GM12865 (cell line): ENCODE measurements at places on chromosomes 7 and 10.

DNA sequence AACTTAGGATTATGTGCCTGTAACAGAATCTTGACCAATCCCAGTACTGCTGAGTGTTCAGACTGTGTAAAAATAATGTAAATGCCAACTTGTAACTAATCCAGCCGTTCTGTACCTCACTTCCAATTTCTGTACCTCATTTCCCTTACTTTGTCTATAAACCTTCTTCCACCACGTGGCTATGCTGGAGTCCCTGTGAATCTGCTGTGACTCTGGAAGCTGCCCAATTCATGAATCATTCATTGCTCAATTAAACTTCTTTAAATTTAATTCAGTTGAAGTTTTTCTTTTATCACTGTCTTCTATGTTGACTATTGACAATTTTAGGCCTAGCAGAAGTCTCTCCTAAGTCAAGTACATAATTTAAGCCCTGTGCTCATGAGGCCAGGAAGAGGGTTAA is 215.3 kb upstream of the RHOBTB1 start:
- DNase-seq, result no peak

GRCh38 chr7:39271402-39271801 is 293.7 kb downstream of the POU6F2 start:
- no peak for DNase-seq

- no peak for DNase-seq
Observed at GRCh38 chr7:158432369-158433341, 155.0 kb downstream of the PTPRN2 start.

GRCh38 chr7:29075606-29076005 is 70.7 kb downstream of the CPVL start:
- no peak for DNase-seq

DNA sequence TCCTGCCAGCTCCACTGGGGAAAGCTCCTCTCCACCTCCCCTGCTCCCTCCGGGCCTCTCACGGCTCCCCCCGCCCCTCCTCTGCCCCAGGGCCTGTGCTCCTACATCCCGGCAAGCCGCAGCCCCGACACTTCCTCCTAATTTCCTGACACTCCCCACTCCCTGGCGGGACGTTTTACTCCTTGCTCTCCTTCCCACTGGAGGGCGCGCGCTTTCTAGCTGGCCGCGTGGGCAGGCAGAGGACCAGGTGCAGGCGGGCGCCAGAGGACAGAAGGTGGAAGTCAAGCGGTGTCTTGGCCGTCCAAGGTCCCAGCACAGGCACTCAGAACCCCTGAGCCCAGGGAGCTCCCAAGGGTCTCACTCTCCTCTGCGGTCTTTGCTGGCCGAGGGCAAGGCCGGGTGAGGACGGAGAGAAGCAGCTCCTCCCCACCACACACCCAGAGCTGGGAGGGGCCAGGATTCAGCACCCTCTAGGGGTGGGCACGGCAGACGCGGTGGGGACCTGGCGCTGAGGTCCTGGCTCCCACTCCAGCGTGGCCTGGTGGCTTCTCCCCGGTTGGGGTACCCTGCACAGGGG is 19.1 kb downstream of the ADAM8 start:
- DNase-seq, result no peak

GRCh38 chr7:101114492-101114891 is 12.4 kb upstream of the SERPINE1 start:
- DNase-seq, result no peak

DNA sequence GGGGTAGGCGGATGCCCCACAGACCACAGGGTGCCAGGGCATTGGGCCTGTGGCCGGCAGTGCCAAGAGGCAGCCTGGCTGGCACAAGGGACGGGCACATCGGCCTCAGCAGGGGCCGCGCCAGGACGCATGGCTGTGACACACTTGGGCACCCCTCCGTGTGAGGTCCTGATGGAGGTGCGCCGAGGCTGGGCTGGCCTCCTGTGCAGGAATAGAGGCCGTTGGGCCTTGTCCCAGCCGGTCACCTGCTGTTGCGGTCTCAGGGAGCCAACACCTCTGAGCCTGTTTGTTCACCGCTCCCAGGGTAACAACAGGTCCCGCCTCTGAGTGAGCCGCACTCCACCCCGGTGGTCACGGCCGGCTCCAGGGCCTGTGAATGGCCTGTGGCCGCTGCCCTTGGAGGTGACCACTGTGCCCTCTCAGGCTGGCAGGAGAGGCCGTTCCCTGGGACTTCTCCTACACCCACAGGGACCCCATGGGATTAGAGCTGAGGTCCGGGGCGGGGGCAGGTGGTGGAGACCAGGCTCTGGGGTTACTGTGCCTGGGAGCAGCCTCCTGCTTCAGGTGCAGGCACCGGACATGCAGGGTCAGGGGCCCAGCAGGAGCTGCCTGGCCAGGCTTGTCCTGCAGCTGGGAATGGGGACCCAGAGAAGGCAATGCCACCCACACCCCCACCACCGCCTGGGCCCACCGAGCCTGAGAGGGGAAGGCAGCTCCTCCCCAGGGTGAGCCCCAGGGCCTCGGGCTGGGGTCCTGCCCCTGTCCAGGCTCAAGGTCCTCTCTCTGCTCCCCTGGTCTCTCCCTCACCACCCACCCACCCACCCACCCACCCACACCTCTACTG is 12.0 kb downstream of the PWWP2B start:
- DNase-seq, result no peak

GRCh38 chr10:43683451-43684291 is 35.0 kb upstream of the ZNF32 start:
- DNase-seq, result peak; percentile 28
